ENCODE measurements at places on chromosomes 7 and 10.

GRCh38 chr10:52170776-52171175 lies 143.3 kb upstream of the DKK1 start:
- no peak for ATAC-seq

DNA sequence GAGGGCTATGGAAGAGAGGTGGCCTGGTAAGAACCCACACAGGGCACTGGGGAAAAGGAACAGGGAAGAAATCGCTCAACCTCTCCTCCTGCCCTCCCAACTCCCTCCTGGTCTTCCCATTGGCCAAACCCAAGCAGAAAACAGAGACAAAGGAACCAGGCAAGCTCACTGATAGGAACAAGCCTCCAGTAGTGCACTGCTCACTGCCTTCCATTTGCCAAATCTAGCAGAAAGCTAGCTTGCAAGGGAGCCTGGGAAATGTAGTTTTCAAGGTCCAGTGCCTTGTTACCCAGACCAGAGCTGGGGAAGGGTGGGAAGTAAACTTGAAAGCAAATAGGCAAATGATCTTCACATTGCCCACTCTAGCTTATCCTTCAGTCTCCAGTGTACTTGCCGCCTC lies 556.1 kb upstream of the AUTS2 start:
- ATAC-seq = no peak

DNA sequence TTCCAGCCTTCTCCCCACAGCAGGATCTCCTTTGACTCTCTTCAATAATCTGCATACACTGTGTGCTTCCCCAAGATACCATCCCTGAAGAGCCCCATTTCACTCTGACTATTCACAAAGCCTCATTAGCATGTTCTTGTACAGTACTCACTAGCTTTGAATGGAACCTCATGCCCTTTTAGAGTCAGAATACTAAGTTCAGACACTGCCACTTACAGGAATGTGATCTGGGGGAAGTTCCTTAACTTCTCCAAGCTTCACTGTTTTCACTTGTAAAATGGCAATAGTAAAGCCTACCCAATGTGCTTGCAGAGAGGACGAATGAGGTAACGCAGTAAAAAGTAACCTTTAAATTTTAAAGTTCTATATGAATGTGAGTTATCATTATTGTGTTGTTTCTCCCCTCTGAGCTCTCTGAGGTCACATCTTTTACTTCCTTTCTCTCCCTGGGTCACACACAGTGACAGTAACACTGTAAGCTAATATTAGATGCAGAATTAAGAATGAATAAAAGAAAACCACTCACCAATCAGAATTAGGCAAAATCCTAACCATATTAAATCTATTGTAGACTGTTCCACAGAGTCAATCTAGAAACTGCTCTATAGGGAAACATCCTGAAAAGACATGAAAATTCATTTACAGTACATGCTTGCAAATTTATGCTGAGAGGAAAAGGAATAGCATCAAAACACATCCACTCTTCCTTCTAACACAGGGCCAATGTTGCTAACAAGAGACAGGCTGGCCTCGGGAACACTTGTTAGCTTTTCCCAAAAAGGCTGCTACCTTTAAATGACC lies 64.2 kb upstream of the IL6 start:
- no peak for ATAC-seq

DNA sequence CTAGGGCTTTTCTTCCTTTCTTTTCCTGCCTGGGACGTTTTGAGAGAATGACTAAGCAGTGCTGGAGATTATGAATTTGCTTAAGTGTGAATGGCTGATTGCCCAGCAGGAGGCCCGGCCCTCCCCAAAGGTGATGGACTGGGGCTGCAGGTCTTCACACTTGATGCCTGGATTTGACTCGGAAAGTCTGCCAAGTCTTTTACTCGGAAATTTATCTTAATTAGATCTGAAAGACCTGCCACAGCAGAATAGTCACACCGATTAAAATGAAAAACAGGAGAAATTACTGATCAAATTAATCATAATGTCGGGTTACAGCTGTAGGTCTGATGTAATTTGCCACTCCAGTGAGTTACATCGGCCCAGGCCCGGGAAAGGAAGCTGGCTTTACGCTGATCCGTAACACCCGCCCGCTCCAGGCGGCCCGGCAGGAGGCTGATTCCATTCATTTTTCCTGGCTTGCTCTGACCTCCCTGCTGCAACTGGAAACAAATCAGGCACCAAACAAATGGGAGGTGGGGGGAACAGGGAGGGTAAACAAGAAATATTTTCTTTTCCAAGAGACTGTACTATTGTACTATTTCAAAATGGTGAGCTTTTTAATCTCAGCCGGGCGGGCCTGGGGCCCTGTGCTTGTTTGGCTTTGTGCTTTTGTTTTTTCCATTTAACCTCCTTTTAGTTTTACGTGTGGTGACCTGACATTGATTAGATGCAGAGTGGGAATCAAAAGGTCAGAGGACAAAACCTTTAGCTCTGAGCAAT lies 212.4 kb upstream of the YAE1 start:
- peak; percentile 84 for ATAC-seq

DNA sequence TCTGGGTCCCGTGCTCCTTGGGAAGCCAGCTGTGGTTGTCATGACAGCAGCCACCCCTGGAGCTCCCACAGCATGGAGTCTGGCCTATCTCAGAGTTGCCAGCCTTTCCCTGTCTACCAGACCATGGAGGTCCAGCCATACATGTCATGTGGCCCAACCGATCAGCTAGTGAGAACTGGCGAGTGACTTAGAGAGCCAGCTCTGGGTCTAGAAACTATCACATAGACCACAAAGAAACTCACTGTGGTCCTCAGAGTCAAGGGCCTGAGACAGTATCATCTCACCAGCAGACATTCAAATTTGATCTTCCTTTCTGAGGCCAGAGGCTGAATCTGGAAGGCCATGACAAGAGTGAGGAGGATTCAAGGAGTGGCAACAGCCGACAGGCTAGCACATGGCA lies 223.3 kb upstream of the GPR26 start:
- no peak for ATAC-seq

DNA sequence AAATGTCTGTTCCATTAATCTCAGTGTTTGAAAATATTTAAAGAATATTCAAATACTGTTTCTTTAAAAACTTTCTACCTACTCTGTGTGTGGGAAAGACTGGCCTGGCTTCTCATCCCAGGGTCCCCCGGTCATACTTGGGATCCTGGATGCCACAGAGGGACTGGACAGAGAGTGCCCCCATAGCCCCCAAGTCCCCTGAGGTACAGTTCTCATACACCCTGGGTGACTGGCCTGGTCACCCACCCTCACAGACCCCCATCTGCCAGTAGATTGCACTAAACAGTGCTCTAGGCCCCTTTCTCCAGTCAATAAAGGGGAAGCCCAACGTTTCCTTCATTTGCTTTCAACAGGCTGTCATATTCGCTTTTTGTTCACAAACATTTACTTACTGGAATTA lies 3.0 kb downstream of the TMEM273 start:
- ATAC-seq = no peak

DNA sequence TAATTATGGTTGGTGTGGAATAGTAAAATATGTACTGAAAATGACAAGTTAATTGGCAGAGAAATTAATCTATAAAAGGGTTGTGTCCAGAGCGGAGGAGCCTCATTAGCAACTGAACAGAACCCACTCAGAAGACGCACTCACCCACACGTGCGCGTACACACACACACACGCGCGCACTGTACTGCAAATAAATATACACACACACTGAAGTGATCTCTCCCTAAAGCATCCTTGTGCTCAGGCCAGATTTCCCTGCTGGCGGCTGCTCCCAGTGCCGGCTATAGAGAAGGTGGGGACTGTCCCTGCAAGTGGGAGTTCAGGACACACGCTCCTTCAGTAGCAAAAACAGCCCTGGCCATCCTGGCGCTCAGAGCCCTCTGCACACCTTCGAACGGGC lies 85.2 kb downstream of the CHST15 start:
- ATAC-seq = no peak

DNA sequence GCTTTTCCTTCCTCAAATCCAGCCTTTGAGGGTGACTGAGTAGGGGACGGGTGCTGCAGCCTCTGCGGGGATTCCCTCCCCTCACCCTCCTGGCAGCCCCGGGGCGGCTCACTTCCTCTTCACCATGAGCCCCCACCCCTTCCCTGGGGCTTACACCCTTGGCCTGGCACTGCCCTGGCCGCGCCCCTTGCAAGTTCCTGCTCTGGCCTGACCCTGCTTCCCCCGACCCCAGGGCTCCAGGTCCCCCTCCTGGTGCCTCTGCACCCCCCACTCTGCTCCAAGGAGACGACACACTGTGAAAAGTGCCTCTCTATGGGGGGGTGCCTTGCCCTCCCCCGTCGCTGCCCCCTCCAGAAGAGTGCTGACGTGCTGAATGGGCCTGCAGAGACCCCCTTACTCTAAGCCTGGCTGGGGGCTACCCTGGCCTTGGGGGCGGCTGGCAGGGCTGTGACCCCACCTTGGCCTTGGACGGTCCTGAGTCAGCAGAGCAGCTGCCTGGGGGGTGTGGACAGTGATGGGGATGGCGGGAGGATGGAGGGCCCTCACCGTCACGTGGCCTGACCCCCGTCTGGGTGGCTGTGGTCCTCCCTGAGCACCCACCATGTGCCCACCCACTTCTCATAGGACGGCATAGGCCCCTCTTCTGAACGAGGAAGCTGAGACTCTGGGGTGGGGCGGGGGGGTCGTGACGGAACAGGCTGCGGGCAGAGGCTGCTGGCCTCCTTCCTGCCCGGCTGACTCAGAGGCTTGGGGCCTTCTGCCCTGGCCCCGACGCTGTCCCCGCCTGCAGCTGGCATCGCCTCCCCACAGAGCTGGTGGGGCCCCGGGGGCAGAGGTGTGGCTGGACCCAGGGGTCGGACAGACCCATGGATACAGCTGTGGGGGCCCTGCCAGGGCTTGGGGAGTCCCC lies 9.8 kb downstream of the LFNG start:
- ATAC-seq = peak; percentile 68

DNA sequence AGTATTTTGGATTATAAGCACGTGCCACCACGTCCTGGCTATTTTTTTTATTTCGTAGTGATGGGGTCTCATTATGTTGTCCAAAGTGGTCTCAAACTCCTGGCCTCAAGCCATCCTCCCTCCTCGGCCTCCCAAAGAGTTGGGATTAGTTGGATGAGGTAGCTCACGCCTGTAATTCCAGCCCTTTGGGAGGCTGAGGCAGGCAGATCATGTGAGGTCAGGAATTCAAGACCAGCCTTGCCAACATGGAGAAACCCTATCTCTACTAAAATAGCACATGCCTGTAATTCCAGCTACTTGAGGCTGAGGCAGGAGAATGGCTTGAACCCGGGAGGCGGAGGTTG lies 21.8 kb upstream of the YWHAG start:
- no peak for ATAC-seq

- peak; percentile 70 for ATAC-seq
These were observed at the start of gene PWWP2B for GRCh38 chr10:132397036-132397541. Gene PWWP2B (plus strand): TSS chr10:132397200. CDS start chr10:132397227, 27 bp downstream.
